Skin of body (tissue), 3 donors: ENCODE measurements at places on chromosomes 6 and 20.

- no peak for DNase-seq
Measured at GRCh38 chr6:74574794-74575193, 631.1 kb downstream of the COL12A1 start.

GRCh38 chr6:164533045-164533362 lies 776.4 kb downstream of the C6orf118 start:
- DNase-seq = no peak

GRCh38 chr6:91608428-91608827 lies 1021.6 kb upstream of the MAP3K7 start:
- DNase-seq = no peak

DNA sequence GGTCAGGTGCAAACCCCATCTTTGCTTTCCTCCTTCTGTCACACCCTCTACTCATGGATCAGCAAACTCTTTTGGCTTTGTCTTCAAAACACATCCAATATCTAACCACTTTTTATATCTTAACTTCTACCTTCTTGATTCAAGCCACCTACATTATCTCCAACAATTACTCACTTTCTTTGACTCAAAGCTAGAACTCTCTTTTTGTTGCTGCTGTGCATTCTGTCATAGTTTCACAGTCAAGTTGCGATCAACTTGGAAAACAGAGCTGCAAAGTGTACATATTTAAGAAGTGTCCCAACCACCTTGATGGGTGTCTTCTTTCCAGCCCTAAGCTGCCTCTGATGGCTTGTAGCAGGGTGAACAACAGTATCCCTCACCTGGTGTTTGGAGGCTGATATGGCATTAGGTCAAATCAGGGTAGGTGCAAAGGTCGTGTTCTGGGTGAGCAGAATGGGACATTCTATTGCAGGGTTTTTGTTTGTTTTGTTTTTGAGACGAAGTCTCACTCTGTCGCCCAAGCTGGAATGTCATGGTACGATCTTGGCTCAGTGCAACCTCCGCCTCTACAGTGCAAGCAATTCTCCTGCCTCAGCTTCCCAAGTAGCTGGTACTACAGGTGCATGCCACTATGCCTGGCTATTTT lies 43.4 kb upstream of the RALGAPA2 start:
- no peak for DNase-seq

- no peak for DNase-seq
Measured at GRCh38 chr6:123064038-123064437, 68.0 kb downstream of the CLVS2 start.

DNA sequence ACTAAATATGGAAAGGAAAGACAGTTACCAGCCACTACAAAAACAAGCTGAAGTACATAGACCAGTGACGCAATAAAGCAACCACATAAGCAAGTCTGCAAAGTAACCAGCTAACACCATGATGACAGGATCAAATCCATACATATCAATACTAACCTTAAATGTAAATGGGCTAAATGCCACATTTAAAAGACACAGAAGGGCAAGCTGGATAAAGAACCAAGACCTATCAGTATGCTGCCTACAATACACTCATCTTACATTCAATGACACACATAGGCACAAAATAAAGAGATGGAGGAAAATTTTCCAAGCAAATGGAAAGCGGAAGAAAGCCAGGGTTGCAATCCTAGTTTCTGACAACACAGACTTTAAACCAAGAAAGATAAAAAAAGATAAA lies 24.1 kb downstream of the HLA-C start:
- no peak for DNase-seq

- DNase-seq = no peak
Measured at GRCh38 chr6:144434308-144434990, 149.3 kb downstream of the UTRN start.

DNA sequence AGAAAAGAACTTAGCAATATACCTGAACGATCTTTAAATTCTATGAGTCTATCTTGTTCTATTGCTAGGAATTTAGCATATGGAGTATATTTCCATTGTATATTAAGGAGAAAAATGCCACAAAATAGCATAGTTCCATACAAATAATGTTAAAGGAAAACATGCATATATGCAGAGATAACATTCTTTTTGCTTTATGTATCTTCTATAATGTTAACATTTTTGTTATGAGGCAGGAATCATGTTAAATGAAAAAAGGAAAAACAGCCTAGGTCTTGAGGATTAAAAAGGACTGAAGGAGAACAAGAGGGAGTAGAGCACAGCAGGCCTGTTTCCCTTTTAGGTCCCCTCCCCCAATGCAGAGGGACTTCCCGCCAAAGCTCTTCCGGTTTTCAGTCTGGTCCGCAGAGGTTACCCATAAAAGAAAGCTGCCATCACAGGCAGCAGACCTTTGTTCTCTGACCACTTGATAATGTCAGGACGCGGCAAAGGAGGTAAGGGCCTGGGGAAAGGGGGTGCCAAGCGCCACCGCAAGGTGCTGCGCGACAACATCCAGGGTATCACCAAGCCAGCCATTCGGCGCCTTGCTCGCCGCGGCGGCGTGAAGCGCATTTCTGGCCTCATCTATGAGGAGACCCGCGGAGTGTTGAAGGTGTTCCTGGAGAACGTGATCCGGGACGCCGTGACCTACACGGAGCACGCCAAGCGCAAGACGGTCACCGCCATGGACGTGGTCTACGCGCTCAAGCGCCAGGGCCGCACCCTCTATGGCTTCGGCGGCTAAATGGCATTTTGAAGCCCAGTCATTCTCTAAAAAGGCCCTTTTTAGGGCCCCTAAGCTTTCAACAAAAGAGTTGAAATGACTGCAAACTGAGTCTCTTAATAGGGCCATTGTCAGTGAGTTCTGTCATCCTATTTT lies 108.4 kb upstream of the PRSS16 start:
- DNase-seq = peak; percentile 71

DNA sequence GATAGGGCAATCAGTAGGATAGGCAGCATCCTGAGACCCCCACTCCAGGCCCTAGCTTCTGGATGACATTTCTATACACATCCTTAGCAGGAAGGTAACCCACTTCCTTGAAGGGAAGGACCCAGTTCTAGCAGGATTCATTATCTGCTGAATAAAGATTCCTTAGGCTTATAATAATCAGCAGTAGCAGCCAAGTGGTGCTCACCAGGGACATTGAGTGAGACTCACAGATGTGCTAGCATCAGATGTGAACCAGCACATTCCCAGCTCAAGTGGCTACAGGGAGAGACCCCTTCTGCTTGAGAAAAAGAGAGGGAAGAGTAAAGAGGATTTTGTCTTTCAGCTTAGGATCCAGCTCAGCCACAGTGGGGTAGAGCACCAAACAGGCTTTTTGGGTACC lies 244.8 kb upstream of the UFL1 start:
- no peak for DNase-seq

- DNase-seq = peak; percentile 81
Measured at GRCh38 chr6:42726485-42727086, 4.2 kb upstream of the PRPH2 start.

DNA sequence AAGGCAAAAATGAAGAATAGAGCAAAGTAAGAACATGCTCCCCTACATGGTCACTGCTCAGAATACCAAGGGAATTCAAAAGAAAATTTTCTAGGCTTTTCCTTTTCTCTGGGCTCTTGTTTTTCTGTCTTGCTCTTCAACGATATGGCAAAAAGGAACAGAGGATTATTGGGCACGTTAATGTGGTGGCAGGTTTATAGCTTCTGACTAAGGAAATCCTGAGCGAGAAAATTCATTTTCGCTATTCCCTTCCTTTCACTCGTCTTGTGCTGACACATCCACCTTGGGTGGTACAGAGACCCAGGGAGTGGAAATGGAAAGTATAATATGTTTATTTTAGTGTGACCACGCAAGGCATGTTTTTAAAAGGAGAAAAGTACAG lies 132.8 kb downstream of the TRIM27 start:
- DNase-seq = no peak

GRCh38 chr20:2952766-2953165 lies 79.5 kb downstream of the PTPRA start:
- DNase-seq = no peak

DNA sequence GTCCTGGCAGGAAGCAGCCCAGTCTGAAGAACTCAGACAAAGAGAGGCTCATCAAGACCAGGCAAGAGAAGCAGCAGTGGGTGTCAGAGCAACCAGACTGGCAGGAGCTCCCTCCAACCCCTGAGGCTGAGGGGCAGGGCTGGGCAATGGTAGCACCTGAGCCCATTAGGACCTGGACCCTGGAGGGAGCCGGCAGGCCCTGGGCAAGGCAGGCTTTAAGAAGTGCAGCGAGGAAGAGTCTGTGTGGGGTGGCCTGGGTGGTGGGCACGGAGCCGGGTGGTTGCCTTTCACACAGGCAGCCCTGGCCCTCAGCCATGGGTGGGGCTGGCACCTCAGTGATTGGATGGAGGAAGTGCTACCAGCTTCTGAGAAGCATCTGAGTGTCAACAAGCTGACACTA lies 33.1 kb upstream of the IRF4 start:
- no peak for DNase-seq

DNA sequence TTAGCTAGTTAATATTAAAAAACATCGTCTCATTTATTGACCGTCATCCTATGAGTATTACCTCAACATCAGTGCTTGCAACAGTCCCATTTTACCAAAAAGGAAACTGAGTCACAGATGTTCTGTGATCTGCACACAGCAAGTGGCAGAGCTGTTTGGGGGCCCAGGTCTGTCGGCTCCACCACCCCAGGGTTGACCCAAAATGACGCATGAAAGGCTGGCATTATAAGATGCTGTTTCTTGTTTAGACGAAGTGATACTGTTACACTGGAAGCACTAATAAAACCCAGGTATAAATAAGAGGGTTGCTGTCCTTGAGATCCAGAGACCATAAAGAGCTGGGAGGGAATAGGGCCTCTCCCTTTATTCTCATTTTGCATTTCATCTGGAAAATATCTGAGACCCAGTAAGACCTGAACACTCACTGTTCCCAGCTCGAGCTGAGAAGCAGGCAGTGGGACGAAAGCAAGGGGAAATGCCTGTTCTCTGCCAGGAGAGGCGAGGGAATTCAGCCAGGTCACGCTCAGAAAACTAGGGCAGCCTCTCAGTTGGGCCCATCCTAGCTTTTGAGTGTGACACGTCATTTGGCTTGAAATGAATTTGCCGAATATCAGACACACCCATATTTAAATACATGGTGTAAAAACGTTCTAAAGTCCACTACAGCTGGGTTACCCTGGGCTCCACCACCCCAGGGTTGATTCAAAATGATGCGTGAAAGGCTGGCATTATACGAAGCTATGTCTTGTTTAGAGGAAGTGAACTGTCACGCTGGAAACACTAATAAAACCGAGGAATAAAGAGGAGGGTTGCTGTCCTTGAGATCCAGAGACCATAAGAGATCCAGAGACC lies 1.4 kb upstream of the MICAL1 start:
- peak; percentile 48 for DNase-seq

DNA sequence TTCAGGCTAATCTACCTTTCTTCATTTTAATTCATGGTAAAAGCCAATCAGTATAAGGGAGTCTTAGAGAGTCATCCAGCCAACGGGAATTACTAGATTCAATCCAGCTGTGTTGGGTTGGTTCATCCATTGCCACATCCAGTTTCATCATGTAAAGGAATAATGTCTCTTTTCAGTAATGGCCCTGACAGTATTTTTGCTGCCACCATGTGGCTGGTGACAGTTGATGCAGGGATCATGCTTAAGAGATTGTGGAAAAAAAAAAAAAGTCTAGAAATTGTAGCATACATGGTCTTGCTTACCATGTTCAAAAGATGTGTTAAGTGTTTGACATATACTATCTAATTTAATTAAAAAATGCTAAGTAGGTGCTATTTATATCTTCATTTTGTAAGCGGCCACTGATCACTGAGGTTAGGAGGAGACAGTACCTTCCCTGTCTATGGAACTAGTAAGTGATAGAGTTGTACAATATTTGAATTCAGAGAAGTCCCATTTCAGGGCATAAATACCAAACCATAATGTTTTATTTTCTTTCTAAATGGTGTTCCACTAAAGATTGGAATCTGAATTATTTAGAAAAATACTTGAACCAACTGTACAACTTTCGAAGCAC lies 135.9 kb downstream of the KHDRBS2 start:
- DNase-seq = peak; percentile 25

DNA sequence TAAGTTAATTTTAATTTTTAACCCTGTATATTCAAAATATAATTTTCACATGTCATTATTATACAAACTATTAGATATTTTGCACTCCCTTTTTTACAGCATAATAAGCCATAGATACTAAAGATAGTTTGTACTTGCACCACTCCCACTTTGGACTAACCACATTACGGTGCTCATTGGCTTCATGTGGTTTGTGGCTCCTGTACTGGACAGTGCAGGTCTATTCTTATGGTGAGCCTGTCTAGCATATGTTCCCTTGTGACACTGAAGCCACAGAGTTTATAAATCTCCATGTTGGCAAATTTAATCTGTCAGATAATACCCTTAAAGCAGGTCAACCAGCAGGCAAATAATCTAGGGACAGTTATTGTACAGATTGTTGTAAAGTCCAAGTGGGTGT lies 354.4 kb upstream of the KCNQ5 start:
- DNase-seq = no peak

DNA sequence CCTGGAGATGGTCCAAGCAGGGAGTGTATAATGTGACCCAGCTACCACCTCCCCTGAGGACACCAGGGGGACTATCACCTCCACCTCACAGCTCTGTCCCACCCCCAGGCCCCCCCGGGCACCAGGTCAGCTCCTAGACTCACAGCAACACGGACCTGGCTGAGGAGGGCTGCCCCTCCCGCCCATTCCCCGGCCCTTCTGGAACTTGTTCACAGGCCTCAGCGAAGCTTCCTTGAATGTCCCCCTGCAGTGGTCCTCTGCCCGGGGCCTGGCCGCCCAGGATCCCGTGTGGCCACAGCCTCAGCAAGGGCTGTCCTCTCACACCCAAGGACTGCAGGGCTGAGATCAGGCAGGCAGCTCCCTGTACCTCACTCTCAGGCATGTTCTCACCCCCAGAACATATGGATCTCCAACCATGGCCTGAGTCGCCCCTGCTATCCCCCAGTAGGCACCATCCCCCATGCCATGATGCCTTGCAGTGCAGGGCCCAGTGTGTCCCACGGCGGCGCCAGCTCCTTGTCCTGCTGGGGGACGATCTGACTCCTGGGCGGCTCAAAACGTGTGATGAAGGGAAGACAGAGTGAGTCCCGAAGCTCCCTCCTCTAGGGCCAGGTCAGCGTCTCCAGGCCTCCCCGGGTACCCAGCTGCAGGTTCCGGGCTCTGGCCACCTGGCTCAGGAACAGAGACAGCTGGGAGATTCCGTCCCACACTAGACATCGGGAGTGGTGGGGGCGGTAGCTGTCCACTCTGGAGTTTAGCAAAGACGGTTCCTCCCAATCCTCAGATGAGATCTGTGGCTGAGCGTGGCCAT lies 158.4 kb downstream of the TAF4 start:
- DNase-seq = no peak
